NCI-H226 (cell line): ENCODE measurements at places on chromosomes 13 and 19.
A peak's percentile ranks its signal among the peaks of the same experiment; 100 is the strongest.

GRCh38 chr19:19858751-19859150, 6.9 kb upstream of the ZNF253 start:
- DNase-seq: no peak

DNA sequence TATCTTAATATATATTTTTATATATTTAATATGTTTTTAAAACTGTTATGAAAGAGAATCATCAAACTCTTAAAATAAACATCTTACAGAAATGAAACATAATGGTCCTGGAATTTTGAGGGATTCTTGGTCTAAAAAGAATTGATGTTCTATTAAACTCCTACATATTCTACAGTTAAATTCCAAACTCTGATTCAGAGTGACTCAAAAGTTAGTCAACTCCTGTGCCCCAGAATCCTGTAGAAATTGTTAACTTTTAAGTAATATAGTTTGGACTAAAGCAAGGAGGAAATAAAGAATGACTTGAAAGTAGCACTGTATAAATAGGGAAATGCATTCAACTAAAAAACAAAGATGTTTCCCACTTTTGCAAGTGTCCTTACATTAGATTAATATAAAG, 47.7 kb downstream of the FNDC3A start:
- peak; percentile 72 for DNase-seq

DNA sequence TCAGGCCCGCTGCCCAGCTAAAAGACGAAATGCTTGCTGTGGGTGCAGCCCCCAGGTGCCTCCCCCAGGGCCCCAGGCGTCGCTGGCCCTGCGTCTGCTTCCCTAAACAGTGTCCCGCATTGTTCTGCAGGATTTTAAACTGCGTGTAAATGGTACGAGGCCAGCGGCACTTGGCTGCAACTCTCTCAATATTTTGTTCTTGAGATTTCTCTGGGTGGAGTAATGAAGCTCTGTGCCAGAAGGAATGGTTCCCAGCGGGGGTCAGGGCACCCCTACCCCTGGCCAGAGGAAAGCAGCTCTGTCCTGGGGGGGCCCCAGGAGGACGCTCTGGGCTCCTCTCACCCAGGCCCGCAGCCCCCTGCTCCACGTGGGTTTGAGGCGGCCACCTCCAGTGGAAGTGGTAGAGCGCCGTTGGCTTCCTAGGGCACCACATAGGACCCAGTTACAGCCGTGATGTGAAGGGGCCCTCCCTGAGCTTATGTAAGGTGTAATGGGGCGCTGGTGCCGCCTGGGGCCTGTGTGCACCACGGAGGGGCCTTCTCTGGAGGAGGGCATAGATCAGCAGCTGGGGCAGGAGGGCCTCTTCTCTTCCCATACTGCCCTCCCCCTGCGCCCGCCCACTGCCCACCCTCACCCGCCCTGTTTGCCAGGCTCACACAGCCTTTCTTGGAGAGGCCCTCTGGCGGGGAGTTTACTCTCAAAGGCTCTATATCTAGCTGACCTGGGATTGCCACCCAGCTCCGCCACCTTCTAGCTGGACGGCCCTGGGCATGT, 19.8 kb downstream of the PAK4 start:
- no peak for DNase-seq

- DNase-seq: peak; percentile 79
Measured at GRCh38 chr19:4815426-4816201, 15.9 kb downstream of the TICAM1 start.

GRCh38 chr19:50710094-50710493, 9.5 kb downstream of the SHANK1 start:
- no peak for DNase-seq

- DNase-seq: no peak
Measured at GRCh38 chr13:31639443-31640163, 99.7 kb upstream of the RXFP2 start.

GRCh38 chr19:49117677-49118564, 1.0 kb downstream of the C19orf73 start:
- DNase-seq: no peak

- DNase-seq: no peak
Measured at GRCh38 chr13:18952225-18953016, 229.2 kb downstream of the TUBA3C start.

DNA sequence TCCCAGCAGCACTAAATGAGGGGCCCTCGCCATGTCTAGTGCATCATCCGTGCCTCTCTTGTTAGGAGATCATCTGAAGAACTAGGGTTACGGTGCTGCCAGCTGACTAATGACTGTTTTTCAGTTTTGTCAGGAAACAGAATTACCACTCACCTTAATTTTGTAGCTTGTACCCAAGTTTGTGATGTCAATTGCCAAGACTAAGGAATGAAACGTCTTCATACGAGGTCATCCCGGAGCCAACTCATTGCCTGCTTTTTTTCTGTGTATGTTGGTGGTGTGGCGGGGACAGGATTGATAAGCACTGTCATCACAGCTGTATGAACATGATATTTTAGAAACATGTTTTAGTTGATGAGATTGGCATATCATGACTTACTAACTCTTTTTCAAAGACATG, 100.6 kb downstream of the TNFRSF19 start:
- no peak for DNase-seq

DNA sequence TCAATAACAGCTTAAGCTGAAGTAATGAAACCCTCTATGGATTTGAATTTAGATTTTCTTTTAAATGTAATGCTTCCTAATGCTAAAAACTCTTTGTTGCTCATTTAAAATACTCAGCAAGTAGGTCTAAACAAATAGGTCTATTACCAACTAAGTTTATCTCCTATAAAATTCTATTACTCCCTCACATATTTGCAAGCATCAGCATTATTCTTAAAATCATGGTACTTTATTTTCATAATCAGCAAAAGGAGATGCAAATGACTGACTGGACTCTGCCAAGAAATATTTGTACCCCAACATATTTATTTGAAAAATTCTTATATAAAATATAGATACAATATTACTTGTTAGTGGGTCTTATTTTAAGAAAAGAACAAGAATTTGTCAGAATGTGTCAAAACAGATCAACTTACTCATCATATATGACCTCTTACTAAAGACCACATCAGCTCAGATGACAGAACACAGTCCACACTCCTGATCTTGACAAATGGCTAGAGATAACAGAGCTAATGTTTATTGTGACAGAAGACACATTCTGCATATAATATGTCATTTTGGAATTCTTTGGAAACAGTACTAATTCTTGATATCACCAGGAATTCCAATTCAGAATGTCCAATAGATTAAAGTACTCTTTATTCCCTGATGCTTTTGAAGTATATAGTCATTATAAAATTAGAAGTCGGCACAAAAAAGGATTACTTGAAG, 704.6 kb upstream of the PCDH9 start:
- no peak for DNase-seq

DNA sequence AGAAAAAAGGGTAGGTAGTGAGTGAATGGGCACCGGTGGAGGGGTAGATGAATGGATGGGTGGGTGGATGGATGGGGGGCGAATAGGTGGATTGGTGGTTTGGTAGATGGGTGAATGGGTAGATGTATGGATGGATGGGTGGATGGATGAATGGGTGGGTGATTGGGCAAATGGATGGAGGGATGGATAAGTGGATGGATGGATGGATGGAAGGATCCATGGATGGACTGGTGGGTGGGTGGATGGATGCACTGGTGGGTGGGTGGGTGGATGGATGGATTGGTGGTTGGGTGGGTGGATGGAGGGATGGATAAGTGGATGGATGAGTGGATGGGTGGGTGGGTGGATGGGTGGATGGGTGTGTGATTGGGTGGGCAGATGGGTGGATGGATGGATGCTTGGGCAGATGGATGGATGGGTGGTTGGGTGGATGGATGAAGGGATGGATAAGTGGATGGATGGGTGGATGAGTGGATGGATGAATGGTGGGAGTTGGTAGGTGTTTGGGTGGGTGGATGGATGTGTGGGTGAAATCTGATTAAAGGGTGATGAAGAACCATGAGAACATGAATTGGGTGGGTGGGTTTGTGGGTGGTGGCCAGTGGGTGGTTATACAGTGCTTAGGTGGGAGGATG, 2.3 kb downstream of the ANKRD24 start:
- no peak for DNase-seq

DNA sequence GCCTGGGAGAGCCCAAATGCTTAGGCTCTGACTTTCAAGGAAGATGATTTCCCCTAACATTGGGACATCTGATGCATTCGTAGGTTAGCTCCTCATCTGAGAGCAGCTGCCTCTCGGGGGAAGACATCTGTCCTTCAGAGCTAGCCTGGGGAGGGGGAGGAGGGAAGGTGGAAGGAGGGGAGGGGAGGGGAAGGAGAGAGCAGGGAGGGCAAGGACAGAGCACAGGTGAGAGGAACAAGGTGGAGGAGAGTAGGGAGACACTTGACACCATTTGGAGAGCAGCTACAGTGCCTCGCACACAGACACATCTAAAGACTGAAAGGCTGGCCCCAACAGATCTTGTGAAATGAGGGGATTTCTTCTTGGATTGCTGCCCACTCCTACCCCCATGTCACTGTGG, 103.8 kb downstream of the ZDHHC20 start:
- no peak for DNase-seq
